SW 1271 (cell line): ENCODE measurements at places on chromosomes 1 and 21.

DNA sequence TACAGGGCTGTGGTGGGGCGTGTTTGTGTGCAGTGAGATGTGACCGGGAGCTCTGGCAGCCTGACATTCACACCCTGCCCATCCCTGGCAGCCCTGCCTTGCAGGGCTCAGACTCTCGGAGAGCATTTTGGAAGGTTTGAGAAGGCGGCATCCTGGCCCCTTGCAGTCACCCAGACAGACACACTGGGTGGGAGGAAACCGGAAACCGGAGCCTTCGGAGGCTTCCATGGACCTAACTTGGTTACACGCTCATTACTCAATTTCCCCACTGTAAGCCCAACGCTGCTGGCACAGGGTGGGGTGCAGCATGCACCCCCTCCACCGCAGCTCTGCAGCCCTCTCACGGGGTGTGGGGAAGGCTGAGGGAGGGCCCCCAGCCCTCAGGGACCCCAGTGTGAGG, 22.2 kb upstream of the RSPO1 start:
- no peak for DNase-seq

GRCh38 chr1:156625436-156626078, 6.3 kb downstream of the HAPLN2 start:
- no peak for DNase-seq

GRCh38 chr21:27715131-27715530, 748.2 kb upstream of the ADAMTS5 start:
- DNase-seq = no peak

- DNase-seq = no peak
Observed at GRCh38 chr21:38740090-38740489, 65.6 kb upstream of the ETS2 start.

GRCh38 chr1:39973503-39974135, 18.7 kb downstream of the MFSD2A start:
- DNase-seq = no peak

- DNase-seq = no peak
Observed at GRCh38 chr1:47545912-47546483, 108.2 kb downstream of the FOXD2 start.

- no peak for DNase-seq
Observed at GRCh38 chr1:240734001-240734400, 122.0 kb upstream of the GREM2 start.

DNA sequence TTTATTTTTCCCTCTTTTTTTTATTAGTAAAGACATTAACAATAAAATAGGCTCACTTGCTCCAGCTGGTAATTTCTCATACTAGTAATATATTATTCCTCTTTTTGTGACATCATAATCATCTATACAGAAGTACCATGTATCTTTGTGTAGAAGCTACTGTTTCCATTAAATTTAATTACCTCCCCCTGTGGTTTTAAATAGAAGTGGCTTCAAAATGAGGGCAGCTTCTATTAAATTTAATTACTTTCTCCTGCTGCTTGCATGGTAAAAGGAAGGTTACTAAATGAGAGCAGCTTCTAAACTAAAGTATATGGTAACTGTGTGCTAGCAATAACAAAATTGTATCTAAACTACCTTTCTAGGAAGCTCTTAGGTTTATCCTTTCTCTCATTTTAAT, 94.0 kb downstream of the DPYD start:
- DNase-seq = no peak

DNA sequence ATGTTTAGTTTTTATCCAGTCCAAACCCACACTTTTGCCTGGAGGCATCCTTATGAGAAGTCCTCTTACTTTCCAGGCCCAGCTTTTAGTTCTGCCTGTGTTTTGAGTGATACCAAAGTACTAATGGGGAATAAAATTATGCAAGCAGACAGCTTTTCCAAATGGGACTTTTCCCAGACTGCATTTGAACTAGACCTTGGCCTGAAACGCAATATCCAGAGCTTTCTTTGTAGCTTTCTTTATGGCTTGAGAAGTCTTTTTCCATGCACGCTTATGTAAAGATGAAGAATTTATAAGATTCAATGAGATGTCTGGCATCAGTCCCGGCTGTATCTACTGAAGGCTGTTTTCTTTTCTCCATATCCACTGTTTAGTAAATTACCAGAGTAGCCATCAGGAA, 236.6 kb upstream of the RAB4A start:
- no peak for DNase-seq

DNA sequence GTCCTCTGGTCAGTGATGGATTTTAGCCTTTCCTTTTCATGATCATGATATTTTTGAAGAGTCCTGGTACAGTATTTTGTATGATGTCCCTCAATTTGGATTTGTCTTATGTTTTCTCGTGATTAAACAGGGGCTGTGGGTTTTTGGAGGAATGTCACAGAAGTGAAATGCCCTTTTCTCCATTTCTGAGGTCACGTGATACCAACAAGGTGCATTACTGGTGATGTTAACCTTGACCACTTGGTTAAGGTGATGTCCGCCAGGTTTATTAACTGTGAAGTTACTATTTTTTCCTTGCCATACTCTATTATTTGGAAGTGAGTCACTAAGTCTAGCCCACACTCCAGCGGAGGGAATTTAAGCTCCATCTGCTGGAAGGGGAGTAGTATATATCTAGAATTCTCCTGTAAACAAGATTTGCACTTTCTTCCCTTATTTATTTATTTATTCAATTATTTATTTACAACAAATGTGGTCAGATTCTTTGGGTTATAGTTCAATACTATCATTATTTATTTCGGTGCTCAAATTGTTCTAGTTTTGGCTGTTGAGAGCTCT, 123.4 kb downstream of the HIVEP3 start:
- no peak for DNase-seq
